ENCODE measurements at places on chromosomes 7 and 10.
A peak's percentile ranks its signal among the peaks of the same experiment; 100 is the strongest.

GRCh38 chr10:13705526-13706174 lies 118.9 kb downstream of the PRPF18 start:
- no peak for DNase-seq

GRCh38 chr7:130380861-130381455 lies 664 bp downstream of the CPA1 start:
- no peak for DNase-seq

DNA sequence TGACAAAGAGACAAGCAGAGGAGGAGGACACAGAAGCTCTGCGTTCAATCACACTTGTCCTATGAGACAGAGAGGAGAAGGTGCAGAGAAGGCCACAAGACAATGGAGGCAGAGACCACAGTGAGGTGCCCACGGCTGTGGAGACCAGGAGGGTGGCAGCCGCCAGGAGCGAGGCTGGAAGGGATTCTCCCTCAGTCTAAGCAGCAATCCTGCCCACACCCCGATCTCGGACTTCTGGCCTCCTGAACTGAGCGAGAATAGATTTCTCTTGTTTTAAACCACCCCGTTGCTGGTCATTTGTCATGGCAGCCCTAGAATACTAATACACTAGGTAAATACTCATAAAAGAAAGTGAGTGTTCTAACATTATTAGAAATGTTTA lies 92.1 kb downstream of the CYTH3 start:
- no peak for DNase-seq

GRCh38 chr7:3753868-3754267 lies 452.8 kb downstream of the SDK1 start:
- no peak for DNase-seq

DNA sequence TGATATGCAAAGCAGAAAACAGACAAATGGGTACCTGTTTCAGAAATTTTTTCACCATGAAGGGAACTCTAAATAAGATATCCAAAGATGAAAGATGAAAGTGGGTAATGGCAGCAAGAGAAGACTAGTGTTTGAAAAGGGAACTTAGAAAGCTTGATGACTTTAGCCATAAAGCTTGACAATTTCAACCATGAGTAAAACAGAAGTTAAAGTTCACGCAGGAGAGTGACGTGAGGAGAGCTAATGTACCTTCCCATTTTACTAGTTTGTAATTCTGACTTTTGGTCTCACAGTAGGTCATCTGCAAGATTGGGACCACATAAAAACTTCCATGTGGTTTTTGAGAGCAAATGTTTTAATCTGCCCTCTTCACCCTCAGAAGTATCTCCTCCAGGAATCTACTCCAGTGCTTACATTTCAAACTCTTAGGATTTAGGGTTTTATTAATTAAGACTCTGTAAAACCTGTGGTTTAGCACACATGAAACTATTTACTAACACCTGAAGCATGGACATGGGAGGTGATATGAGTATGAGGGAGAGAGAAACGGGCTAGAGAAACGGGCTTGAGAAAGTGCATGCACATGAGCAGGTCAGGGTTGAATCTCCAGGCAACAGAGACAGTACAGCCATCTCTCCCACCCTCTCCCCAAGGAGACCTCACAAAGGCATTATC lies 24.4 kb upstream of the GIMAP2 start:
- no peak for DNase-seq

DNA sequence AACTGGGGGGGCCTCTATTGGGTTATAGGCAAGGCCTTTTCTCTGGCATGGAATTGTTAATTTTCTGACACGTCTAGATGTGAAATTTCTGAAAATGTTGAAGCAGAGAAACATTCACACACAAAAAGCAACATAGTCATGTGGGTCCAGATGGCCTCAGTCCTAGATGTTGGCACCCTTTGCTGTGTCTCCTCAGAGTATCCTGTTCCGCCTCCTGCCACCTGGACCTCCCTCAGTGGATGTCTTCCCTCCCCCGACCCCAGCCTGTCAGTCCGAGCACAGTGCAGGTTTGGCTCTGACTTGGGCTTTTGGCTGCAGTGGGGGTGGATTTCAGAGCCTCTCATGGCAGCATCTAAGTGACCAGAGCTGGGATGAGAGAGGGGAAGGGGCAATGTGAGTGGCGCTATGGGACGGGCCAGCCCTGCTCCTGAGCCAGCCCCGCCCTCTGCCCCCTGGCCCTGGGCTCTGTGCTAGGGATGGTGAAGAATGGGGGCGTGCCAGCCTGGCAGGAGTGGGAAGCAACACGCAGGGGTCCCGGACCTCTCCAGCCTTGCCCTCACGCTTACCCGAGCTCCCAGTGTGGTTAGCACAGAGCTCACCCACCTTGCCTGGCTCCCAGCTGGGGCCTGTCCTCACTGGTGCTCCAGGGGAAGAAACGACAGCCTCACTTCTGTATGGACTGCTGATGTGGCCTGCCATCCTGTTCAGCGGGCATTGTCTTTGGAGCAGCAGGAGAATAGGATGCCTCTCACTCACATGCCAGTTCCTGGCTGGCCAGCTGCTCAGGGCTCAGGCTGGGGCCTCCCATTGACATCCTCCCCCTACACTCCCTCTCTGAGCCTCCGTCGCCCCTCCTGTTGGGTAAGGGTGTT lies 6.2 kb downstream of the ATP6V0E2 start:
- no peak for DNase-seq

- no peak for DNase-seq
Observed at GRCh38 chr7:115933471-115933870, 97.1 kb downstream of the TFEC start.

GRCh38 chr7:24965831-24966708 lies 13.9 kb downstream of the OSBPL3 start:
- DNase-seq, result peak; percentile 53

Measured in urothelium cell line (cell line).